ENCODE measurements at places on chromosomes 7 and 10.

DNA sequence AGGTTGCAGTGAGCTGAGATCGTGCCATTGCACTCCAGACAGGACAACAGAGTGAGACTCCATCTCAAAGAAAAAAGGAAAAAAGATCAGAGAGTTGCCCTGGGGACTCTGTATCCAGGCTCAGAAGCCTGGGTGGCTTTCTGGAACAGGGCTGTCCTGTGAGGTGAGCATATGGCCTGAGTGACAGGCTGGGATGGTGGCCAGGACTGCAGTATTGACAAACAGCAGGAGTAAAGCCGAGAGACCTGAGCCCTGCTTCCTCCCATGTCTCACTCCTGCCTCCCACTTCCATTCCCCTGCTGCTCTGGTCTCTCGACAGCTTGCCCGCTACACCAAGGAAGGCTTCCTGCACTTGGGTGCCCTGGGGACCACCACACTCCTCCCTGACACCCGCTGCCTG lies 578.5 kb downstream of the GALNT17 start:
- no peak for DNase-seq

GRCh38 chr10:20659225-20659624 lies 237.9 kb downstream of the NEBL start:
- no peak for DNase-seq

DNA sequence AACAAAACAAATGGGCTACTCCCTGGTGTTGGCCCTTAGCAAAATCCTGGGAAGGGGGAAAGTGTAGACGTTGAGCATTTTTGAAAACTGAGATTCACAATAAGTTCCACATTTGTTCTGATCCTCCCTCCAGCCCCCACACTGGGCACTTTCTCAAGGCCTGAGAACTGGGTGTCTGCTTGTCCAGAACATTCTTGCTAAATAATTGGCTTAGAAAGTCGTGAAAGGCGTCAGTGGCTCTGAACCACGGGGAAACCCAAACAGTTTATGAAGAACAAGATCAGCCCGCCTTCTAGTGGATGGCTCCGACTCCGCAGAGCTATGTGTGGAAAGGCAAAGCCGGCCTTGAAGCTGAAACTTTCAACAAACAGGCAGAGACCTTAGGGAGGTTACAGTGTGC lies 370.1 kb downstream of the PRPF18 start:
- DNase-seq: no peak

DNA sequence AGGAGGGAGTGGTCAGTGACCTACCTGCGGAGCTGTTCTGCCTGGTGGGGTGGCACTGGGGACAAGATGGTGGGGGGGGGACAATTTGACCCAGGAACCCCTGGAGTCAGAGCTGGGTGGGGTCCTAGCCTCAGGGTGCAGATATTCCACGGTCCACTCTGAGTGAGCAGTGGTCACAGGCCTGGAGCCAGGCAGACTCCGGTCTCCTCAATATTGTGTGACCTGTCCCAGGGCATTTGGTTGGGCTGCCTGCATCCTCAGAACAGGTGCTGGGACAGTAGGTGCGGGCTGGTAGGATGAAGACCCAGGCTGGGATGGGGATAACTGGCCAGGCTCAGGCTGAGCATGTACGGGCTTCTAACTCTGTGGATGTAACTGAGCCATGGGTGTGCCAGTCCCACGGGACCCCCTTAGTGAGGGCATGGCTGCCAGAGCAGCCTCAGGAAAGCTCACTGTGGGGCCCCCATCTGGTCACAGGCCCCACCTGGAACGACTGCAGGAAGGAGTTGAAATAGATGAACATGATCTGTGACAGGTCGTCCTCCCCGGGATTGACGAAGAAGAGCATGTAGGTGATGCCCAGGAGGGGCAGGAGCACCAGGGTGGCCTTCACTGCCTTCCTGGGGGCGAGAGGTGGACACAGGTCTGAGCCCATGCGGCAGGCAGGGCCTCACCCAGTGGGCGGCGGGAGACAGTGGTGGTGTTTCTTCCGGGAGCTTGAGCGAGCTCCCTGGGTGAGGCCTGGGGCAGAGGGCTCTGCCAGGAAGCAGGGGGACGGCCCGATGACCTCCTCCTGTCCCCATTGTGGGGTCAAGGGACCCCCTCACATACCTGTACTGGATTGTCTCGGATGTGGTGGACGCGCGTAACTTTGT lies 26.9 kb downstream of the CRHR2 start:
- no peak for DNase-seq

DNA sequence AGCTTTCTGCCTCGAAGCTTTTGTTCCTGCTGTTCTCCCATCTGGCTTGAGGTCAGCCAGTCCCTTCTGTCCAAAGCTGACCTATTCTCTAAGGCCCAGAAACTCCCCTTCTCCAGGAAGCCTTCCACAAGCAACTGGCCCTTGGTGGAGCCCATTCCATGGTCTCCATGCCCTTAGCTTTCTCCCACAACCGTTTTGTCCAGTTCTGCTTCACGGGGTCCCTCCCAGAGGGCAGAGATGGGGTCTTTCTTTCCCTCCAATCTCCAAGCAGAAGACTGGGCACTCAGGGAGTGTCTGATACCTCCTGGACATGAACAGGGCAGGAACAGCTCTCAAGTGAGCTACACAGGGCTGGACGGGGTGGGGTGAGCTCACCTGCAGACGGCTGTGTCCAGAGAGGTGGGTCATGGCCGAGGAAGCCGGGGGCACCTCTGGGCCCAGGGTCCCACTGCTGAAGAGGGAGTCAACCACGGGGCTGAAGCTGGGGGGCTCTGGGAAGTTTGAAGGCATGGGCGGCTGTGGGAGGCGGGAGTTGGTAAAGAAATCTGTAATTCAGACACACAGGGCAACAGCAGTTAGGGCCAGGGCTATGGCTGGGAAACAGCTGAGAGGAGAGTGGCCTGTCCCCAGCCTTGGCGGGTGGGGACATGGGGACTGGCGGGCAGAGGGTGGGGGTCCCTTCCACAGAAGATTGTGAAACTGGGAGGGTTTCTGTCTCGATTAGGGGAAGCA lies 20.9 kb upstream of the TBL2 start:
- no peak for DNase-seq

DNA sequence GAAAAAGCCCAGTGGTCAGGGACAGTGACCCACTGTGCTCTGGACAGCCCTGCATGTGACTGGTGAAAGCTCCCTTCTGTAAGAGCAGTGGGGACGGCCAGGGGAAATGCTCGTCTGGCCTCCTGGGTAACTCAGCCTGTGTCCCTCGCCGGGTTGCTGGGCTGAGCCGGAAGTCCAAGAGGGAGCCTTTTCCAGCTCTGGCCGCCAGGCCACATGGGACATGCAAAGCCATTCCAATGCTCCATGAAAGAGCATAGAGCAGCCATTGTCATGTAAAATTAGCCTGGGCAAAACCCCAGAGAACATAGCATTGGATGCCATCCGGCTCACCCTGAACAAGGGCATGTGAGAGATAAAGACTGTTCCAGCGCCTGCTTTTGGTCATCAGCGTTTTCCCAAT lies 64.9 kb upstream of the ADRB1 start:
- DNase-seq: no peak

DNA sequence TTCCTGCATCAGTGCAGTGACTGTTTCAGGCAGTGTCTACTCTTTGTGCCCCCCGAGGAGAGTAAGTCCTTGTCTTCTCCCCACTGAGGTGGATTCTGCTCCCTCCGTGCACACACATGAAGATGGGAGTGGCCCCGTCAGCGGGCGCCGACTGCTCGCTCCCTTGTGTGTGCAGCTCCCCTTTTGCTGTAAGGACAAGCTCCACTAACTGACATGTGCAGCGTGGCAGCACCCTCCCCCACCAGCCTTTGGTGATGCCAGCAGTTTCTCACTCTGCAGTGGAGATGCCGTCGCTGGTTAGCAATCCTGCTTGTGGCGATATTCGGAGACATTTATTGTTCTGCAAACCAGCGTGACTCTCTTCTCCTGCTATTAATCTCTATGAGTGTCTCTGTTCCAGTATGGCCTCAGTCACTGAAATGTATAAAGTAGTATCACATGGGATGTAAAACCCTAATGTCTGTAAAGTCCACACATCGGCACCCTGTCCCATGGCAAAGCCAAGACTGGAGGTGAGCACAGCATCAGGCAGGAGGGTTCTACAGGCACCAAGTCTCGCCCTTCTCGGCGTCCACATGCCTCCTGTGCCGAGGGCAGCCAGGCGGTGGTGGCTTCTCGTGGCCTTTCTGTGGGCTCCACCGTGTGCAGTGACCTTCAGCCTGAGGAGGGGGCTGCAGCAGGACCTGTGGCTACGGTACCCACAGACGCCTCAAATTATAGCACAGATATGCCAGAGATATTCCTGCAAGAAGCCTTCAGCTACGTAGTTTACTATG lies 202.7 kb downstream of the EBF3 start:
- no peak for DNase-seq

DNA sequence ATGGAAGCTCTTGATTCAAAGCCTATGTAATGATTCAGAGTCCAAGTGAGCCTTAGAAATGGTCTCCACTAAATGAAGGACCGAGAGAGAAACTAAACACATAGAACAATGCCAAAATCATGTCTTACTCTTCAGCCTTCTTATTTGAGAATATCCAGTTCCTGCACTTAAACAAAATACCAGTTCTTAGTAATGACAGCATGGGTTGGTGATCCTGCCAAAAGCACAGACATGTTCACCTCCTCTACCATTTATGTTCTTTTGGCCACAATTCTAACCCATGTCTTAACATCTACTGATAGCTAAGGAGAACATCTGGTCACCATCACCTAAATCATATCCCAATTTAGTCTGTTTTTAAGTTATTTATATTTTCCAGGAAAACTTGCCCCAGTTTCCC lies 239.6 kb upstream of the PTN start:
- no peak for DNase-seq

GRCh38 chr10:135132-135600 lies at the start of gene ZMYND11:
Gene ZMYND11, plus strand, starts transcription at chr10:135455. Its CDS starts 44,558 bp downstream, at chr10:180013.
- no peak for DNase-seq

GRCh38 chr10:46542567-46543465 lies 13.6 kb downstream of the GPRIN2 start:
- DNase-seq: no peak

- DNase-seq: no peak
These were observed 74.2 kb upstream of the EEPD1 start for GRCh38 chr7:36078816-36079360.

DNA sequence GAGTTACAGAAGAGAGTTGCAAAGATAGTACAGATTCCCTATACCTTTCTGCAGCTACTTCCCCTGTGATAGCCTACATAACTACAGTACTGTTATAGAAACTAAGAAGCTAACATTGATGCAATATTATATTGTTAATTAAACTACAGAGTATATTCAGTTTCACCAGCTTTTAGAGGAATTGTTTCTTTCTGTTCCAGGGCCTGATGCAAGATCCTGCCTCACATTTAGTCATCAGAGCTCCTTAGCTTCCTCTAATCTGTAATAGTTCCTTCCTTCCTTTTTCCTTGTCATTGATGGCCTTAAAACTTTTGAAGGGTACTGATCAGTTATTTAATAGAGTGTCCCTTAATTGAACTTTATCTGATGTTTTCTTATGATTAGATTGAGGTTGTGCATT lies 56.8 kb downstream of the SDHAF3 start:
- DNase-seq: no peak

GRCh38 chr10:122044045-122044661 lies 55.2 kb downstream of the TACC2 start:
- no peak for DNase-seq

GRCh38 chr7:114656466-114656865 lies 241.9 kb downstream of the FOXP2 start:
- DNase-seq: no peak

DNA sequence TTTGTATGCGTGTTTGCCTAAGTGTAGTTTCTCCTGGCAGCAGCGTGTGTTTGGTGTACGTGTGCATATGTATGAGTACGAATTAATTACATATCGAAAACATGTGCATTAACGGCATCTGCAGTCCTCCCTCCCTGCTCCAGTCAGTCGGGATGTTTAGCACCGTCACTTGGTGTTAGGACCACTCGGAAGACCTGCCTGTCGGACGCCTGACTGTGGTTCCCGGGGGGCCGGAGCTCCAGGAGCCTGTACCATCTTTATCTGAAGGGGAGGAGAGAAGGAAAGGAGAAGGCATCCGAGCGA lies 1.1 kb upstream of the CNTNAP2 start:
- no peak for DNase-seq

GRCh38 chr7:38368191-38368605 lies 94.8 kb upstream of the TARP start:
- DNase-seq: no peak

GRCh38 chr7:47438411-47439029 lies 143.4 kb downstream of the TNS3 start:
- no peak for DNase-seq

- DNase-seq: no peak
These were observed 251.6 kb upstream of the MKLN1 start for GRCh38 chr7:131076032-131076431.

DNA sequence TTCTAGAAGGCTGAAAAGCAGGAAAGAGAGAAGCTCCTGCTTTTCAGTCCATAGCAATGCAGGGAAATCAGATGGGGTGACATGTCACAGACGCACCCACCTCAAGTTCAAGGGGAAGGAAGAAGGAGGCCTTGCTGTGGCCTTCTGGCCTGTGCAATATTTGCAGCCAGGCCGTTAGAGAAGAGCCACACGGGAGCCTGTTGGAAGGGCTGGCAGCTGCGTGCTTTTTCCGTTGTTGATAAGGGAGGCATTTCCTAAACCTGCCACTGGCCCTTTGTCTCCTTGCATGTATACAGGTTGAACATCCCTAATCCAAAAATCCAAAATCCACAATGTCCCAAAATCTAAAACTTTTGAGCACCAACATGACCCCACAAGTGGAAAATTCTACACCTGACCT lies 492.5 kb upstream of the ZMIZ1 start:
- no peak for DNase-seq

DNA sequence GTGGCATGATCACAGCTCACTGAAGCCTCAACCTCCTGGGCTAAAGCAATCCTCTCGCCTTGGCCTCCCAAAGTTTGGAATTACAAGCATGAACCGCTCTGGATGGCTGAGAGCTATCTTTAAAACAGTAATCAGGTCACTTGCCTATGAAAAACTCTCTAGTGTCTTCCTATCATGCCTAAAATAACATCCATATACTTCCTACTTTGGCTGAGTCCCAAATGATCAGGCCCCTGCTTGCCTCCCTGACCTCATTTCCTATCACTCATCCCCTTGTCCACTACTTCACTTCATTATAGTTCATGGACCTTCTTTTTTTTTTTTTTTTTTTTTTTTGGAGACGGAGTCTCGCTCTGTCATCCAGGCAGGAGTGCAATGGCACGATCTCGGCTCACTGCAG lies 28.0 kb downstream of the SEPTIN7 start:
- no peak for DNase-seq

DNA sequence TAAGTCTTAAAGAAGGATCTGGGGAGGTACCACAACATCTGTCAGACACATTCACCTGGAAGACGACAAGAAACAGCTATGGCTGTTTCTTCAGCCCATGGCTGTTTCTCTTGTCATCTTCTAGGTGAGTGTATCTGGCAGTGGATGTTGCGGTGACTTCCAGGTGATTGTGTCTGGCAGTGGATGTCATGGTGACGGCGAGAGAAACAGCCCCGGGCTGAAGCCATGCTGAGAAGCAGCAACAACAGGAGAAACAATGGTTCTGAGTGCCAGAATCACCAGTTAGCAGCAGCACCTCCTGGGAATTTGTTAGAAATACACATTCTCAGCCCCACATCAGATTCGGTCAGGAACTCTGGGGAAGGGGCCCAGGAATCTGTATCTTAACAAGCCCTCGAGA lies 68.6 kb upstream of the SYPL1 start:
- no peak for DNase-seq
